Endothelial cell (in vitro differentiated cells): ENCODE measurements at places on chromosomes 3 and 15.

DNA sequence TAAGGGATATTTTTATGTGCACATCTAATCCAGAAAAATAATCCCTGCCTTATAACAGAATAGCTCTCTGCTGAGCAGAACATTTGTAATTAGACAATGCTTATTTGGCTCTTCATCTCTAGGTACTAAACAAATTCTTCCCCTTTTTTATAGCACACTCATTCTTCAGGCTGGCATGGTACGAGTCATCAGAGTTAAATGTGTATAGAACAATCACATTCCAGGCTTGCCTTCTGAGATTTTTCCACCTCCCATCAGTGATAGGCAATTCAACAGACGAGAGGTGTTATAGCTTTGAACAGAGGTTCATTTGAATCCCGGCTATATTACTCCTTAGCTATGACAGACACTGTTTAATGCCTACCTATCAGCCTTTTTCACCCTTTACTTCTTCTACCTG lies 21.4 kb upstream of the SPPL2A start:
- no peak for DNase-seq

GRCh38 chr3:69750549-69750948 lies 11.3 kb downstream of the MITF start:
- no peak for DNase-seq

GRCh38 chr15:60760646-60761504 lies 281.9 kb upstream of the ICE2 start:
- DNase-seq, result no peak

GRCh38 chr15:61225614-61226013 lies 3.5 kb downstream of the RORA start:
- no peak for DNase-seq

DNA sequence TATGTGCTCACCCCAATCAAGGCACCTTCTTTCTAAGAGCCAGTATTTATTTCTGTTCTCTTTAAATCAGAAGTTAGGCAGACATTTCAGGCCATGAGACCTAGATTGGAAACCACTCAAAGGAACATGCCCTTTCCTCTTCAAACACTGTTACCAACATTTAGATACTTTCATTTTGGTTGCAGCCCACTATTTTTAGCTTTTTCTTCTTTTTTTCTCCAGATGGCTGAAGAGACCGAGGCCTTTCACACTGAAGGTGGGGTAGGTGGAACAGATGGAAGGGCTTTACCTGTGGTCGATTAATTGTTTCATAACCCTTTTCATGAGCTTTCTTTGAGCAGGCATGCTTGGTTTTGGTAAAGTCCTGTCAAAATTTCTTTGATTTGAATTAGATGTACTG lies 10.9 kb upstream of the LZTFL1 start:
- no peak for DNase-seq

GRCh38 chr15:58839485-58839884 lies 68.4 kb downstream of the MINDY2 start:
- no peak for DNase-seq

- no peak for DNase-seq
Observed at GRCh38 chr3:152971880-152972279, 136.9 kb downstream of the P2RY1 start.

DNA sequence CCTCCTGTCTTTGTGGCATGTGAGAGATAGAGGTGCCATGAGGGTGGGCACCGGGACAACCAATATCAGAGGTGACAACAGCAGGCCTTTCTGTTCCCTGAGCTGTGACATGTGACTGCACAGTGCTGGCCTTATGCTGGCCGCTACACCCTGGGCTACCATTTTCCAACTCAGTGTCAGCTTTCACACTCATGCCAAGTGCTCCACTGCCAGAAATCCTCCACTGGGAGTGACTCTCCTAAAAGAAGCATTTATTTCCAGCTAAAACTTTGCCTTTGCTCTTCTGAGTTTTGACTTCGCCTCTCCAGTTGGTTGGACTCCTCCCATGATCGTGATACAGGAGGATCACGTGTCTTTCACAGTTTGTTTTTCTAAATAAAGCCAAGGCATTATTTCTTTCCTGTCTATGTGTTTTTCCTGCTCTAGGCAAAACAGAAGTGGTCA lies 31.4 kb downstream of the CA12 start:
- DNase-seq, result no peak

DNA sequence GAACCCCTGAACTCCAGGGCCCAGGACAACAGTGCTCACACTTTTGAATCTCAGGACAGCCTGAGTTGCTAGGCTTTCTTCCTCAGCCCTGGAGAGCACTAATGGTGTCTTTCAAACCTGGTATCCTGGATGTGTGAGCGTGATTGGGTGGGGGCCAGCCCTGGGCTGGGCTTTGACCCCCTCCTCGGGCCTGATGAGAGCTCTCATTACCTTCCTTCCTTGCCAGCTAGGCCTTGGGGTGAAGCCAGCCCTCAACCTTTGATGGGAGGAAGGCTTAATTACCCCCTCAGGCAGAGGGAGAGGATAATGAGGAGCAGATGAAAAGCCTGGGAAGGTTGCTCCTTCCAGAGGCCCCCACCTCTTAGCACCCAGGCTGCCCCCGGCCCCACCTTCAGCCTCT lies 31.1 kb upstream of the INSYN1 start:
- DNase-seq, result no peak

DNA sequence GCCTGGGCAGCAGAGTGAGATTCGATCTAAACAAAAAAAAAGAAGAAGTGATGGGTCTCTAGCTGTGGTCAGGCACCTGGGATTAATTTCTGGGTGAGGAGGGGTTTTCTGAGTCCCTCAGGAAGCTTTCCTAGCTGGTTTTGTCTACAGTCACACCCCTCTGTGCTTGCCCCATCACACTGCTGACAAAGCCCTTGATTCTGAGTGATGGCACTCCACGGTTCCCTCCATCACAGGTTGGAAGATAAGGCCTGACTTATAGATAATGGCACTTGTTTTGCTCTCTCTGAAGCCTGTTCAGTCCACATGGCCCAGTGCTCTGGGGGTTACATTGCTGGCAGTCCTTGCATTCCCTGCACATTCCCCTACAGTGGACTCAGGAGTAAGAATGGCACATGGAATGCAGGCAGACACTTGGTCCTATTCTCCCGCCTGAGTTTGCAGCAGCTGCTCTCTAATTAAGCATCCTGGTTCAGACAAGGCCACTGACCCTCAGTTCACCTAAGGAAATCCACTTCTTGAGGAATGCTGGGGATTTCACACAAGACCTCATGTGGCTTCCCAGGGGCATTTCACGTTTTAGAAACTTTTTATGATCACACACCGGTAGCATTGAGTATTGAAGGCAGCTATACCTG lies 81.0 kb upstream of the NMNAT3 start:
- DNase-seq, result no peak

DNA sequence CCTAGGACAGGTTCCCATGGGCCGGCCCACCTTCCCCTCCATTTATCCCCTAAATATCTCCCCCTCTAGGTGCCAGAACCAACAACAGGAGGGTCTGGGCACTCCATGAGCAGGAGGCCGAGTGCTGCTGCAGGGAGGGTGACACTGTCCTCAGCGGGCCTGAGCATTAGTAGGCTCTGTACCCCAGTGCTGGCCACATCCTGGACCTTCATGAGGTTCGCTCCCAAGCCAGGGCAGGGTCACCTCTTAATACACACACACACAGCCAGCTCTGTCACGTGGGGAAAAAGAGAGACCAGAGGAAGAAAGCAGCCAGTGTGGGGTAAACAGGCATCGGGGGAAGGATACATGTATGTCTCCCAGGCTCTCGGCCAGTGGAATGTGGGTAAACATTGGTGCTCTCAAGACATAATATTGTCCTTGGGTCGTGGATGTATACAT lies 27.9 kb upstream of the SEMA3F start:
- DNase-seq, result no peak

GRCh38 chr3:157527131-157527881 lies 24.1 kb upstream of the VEPH1 start:
- no peak for DNase-seq

DNA sequence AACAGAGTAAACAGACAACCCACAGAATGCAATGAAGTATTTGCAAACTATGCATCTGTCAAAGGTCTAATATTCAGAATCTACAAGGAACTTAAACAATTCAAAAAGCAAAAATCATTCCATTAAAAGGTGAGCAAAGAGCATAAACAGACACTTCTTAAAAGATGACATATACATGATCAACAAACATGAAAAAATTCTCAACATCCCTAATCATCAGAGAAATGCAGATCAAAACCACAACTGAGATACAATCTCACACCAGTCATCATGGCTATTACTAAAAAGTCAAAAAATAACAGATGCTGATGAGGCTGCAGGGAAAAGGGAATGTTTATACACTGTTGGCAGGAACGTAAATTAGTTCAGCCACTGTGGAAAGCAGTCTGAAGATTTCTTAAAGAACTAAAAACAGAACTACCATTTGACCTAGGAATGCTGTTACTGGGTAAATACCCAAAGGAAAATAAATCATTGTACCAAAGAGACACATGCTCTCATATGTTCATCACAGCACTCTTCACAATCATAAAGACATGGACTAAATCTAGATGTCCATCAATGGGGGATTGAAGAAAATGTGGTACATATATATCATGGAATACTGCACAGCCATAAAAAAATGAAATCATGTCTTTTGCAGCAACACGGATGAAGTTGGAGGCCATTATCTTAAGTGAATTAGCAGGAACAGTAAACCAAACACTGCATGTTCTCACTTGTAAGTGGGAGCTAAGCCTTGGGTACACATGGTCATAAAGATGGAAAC lies 393.3 kb upstream of the CBLB start:
- no peak for DNase-seq

DNA sequence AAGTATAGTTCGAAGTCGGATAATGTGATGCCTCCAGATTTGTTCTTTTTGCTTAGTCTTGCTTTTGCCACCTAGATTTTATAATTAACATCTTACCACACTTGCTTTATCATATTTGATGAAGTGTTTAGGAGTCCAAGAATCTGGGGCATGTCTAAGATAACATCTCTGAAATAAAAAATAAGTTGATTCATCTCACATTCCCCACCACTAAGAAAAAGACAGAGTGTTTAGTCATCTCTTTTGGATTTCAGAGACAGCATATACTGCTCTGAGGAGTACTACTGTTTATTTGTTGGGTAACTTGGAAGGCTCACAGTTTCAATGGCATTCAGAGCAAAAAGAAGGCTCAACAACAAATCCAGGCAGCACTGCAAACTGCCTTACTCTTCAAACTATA lies 324.2 kb upstream of the ATP11B start:
- no peak for DNase-seq

DNA sequence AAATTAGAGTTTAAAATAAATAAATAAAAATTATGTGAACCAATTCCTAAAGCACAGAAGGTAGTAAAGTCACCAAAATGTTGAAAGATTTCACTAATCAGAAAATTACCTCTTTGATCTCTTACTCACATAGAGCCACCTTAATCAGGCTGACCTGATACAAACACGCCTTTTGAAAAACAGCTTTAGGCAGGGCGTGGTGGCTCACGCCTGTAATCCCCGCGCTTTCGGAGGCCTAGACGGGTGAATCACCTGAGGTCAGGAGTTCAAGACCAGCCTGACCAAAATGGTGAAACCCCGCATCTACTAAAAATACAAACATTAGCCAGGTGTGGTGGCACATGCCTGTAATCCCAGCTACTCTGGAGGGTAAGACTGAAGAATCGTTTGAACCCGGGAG lies 1197.3 kb downstream of the ROBO1 start:
- no peak for DNase-seq

DNA sequence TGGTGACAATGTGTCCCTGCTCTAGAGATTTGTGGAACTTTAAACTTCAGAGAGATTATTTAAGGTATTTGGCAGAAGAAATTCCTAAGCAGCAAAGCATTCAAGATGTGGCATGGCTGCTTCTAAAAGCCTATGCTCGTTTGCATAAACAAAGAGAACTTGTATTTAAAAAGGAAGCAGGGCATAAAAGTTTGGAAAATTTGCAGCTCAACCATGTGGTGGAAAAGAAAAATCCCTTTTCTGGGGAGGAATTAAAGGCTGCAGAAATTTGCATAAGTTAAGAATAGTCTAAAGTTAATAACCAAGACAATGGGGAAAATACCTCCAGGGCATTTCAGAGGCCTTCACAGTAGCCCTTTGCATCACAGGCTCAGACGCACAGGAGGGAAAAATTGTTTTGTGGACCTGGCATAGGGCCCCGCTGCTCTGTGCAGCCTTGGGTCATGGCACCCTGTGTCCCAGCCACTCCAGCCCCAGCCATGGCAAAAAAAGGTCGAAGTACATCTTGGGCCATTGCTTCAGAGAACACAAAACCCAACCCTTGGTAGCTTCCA lies 1109.1 kb downstream of the OTOL1 start:
- no peak for DNase-seq

- DNase-seq, result no peak
Observed at GRCh38 chr15:58934114-58934447, 602 bp upstream of the SLTM start.

DNA sequence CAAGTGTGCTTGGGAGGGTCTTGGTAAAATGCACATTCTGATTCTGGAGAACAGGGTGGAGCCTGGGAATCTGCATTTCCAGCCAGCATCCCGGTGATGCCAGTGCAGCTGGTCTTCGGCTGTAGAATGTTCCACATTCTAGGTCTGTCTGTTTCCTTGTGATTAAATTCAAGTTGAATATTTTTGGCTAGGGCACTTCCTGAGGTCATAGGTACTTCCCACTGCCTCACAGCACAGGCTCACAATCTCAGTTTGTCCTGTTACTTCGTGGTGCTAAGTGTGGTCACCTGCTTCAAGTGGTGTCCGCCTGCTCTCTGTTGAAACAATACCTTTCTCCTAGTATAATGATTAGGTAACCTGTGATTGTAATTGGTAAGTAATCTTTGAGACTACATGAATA lies 40.1 kb downstream of the FLNB start:
- DNase-seq, result peak; percentile 33

GRCh38 chr15:87604857-87605446 lies 651.6 kb downstream of the NTRK3 start:
- peak; percentile 40 for DNase-seq

DNA sequence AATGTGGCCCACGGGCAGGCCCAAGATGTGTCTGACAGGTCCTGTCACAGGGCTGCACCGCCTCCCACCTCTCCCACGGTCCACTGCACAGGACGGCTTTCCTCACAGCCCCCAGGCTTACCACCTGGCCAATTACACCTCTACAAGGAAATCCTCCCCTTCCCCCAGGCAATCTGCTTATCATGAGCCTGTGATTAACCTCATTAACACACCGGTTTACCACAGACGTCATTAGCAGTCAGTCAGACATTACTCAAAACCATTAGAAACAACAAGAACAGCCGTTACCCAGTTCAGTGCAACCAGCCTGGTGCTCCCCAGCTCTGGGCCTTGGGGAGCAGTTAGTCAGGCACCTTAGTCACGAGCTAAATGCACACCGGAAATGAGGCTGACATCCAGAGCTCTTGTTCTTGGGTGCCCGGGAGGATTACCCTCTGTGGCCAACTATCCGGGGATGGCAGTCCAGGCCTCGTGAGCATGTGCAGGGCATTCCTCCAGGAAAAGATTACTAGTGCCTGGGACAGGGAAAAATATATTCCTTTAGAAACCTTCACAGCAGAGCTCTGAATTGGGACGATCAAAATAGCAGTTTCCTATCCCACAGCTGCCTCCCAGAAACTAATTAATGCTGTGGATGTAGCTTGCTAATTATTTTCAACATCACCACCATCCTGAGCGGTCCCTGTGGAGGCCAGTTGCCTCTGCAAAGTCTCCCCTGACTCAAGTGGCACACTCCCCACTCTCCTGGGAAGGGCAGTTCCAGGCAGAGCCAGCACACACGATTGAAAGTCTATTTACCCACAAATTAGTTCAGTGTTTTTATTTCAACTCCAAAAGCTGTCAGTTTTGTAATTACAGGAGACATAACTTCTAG lies 117.4 kb upstream of the ZBED2 start:
- DNase-seq, result no peak
